Epithelial cell of alveolus of lung (primary cell): ENCODE measurements at places on chromosomes 6 and 20. TPM values are rescaled to one million over a fixed set of nuclear protein-coding genes. Genes with fewer than 3 reads are reported as not detected.

Gene TMEM170B
- total RNA-seq, result 0.88 and 1.0 TPM in 2 replicates

Gene CCDC167
- total RNA-seq, result 28.3 and 69.9 TPM in 2 replicates

Gene GTF2H4
- 12.3 and 22.7 TPM in 2 replicates for total RNA-seq

Gene F13A1
- total RNA-seq, result 0.32 TPM in 1 of 2 replicates, not detected in the other

Gene FAM217A
- total RNA-seq, result not detected in 2 replicates

Gene GPX5
- not detected in 2 replicates for total RNA-seq

Gene NOX3
- not detected in 2 replicates for total RNA-seq

Gene OOEP
- 0.78 TPM in 1 of 2 replicates, not detected in the other for total RNA-seq

Gene BMP2
- 11.2 and 22.0 TPM in 2 replicates for total RNA-seq

Gene OR2H2
- not detected in 2 replicates for total RNA-seq

Gene OR2H1
- total RNA-seq, result not detected in 2 replicates

Gene BPIFA3
- not detected in 2 replicates for total RNA-seq

Gene GRM4
- not detected in 2 replicates for total RNA-seq

Gene PXDC1
- total RNA-seq, result 31.9 and 49.4 TPM in 2 replicates

Gene RSPO4
- total RNA-seq, result not detected in 2 replicates

Gene NKAPL
- total RNA-seq, result 2.3 and 2.5 TPM in 2 replicates

Gene ADGRF5
- 1.2 and 3.2 TPM in 2 replicates for total RNA-seq

Gene DUSP15
- 0.13 TPM in 1 of 2 replicates, not detected in the other for total RNA-seq

Gene SLC12A5
- 0.08 TPM in 1 of 2 replicates, not detected in the other for total RNA-seq

Gene KIF13A
- total RNA-seq, result 13.0 and 13.2 TPM in 2 replicates

Gene SUMO4
- 4.8 TPM in 1 of 2 replicates, not detected in the other for total RNA-seq

Gene RBPJL
- total RNA-seq, result not detected in 2 replicates

Gene ZC2HC1B
- not detected in 2 replicates for total RNA-seq

Gene PCMTD2
- 25.6 and 63.4 TPM in 2 replicates for total RNA-seq

Gene NOTCH4
- 3.2 and 4.0 TPM in 2 replicates for total RNA-seq

Gene MAS1
- total RNA-seq, result not detected in 2 replicates
